Cortex of kidney (tissue), 1 donor: ENCODE measurements at places on chromosomes 3 and 15.

DNA sequence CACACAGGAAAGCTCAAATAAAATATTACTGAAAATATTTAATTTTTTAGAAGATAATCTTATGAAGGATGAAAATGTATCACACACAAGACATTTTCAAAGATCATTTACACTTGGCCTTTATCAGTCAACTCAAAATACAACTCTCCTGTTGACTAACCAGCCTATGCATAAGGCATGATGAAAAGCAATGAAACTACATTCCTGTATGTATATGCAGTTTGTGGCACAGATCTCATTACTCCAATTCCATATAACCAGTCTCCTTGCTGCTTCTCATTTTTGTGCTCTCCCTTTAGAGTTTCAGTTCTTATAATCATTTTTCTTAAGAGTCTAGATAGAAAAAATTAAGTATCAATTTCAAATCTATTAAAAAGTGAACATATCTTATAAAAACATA, 25.8 kb downstream of the AQR start:
- no peak for DNase-seq

DNA sequence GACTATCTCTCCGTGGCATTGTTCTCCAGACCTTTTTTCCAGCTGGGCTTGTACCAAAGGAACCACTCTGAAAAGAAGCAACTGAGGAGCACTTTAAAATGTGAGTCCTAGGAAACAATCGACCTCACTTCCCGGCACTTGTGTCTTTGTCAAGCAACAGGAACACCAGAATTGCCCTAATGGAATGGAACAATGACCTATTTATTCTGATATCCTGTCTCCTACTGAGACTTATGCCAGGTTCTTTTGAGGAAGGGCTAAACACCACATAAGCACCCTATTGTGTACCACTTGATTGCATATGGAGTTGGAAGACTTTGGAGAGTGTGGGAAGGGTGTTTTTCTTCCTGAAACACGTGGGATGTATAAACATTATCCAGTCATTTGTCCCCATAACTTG, 56.8 kb upstream of the TGFBR2 start:
- no peak for DNase-seq

DNA sequence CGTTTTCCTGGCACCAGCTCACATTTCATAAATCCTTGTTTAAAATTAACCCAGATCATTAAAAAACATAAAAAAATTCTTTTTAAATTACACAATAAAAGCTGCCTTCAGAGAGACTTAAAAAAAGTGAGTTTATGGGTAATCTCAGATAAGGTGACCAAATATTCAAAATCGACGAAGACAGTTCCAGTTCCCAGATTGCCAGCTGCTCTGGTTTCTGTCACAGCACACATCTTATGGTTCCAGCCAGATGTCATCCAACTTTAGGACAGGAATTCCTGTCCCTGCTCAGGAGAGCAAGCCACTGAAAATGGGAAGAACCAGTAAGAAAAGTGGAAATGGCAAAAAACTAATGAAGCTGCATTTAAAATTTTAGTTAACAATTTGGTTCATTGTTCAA, 15.8 kb upstream of the ZNF770 start:
- no peak for DNase-seq

GRCh38 chr3:77039606-77040171, at the start of gene ROBO2:
Gene ROBO2 (plus strand): TSS chr3:77040099. CDS start chr3:77040786, 687 bp downstream.
- DNase-seq, result no peak

- no peak for DNase-seq
These were observed 138.2 kb downstream of the PLD1 start for GRCh38 chr3:171672124-171672523.

GRCh38 chr3:194064380-194065332, 71.3 kb upstream of the HES1 start:
- DNase-seq, result no peak

DNA sequence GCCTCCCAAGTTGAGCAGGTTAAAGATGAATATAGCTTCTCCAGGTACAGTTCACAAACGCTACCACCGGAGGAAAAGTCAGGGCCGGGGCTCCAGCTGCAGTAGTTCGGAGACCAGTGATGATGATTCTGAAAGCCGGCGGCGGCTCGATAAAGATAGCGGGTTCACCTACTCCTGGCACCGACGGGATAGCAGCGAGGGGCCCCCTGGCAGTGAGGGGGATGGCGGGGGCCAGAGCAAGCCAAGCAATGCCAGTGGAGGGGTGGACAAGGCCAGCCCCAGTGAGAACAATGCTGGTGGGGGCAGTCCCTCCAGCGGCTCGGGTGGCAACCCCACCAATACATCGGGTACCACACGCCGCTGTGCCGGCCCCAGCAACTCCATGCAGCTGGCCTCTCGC, 61.4 kb downstream of the SNRK start:
- DNase-seq, result no peak

- no peak for DNase-seq
These were observed 43.4 kb downstream of the HCN4 start for GRCh38 chr15:73325191-73325861.

DNA sequence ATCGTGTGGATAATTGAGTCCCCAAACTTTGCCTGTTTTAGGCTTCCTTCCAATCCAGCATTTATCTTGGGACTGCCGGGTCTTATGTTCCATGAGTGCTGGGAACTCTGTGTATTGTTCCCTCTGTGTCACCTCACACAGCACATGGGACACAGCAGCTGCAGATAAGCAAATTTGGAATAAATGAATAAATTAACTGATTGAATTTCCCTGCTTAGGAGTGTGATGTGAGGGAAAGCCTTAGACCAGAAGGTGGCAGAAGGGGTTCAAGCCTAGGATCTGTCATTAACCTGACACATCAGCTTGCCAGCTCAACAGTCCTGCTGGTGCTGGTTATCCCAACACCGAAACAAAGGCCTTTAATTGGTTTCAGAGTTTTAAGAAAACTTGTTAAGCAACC, 114.3 kb downstream of the OXSM start:
- no peak for DNase-seq
